ENCODE measurements at places on chromosomes 4 and X.

GRCh38 chrX:97482666-97483300, 599.1 kb downstream of the RPA4 start:
- no peak for DNase-seq

GRCh38 chr4:68599150-68599549, 23.0 kb upstream of the UGT2B17 start:
- no peak for DNase-seq

GRCh38 chrX:4930426-4930825, 1217.0 kb upstream of the PRKX start:
- DNase-seq = no peak

DNA sequence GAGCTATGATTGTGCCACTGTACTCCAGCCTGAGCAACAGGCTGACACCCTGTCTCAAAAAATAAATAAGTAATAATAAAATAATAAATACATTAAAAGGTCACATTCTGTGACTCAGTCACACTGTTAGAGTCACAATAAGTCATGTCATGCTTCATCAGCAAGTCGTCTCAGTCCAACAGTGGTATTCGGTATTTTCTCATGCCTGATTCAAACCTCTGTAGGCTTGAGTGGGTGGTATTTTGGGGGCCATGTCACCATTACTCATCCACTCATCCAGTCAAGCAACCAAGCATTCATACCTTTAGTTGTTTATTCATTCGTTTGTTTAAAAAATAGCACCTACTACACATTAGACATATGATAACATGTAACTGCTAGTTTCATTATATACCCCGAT, 46.9 kb downstream of the SUPT20HL2 start:
- no peak for DNase-seq

GRCh38 chr4:66178906-66179305, 508.6 kb upstream of the EPHA5 start:
- no peak for DNase-seq

DNA sequence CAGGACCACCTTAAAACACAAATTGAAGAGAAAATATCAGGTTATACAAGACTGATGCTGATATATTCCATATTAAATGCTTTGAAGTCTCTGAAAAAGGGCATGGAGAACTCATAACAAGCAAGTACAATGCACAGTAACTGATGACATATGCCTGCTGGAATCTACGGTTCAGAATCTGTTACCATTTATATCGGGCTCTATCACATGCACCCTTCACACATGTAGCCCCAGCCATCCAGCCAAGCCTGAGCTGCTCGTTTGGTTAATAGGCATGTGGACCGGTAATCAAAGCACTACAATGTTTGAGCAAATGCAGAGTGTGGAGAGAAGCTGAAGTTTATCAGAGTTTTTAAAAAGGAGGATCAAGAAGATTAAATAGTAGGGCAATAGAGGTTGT, 11.8 kb downstream of the COMMD8 start:
- no peak for DNase-seq

GRCh38 chr4:118279328-118279727, 73.5 kb downstream of the PRSS12 start:
- DNase-seq = no peak

DNA sequence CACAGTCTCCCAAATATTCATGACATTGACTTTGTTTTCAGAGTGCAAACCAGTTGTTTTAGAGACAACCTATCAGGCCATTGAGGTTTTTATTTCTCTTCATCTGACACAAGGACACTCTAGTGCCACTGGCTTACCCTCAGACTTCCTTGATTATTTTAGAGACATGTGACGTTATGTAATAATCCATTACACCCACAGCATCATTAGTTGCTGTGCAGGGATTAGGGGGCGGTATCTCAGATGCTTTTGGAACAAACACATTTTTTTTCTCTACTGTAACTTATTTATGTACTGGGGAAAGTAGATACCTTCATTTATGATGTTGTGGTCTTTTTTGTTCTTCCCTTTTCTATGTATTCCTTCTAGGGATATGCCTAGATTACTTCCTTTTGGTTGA, 2293.1 kb downstream of the PCDH7 start:
- no peak for DNase-seq

DNA sequence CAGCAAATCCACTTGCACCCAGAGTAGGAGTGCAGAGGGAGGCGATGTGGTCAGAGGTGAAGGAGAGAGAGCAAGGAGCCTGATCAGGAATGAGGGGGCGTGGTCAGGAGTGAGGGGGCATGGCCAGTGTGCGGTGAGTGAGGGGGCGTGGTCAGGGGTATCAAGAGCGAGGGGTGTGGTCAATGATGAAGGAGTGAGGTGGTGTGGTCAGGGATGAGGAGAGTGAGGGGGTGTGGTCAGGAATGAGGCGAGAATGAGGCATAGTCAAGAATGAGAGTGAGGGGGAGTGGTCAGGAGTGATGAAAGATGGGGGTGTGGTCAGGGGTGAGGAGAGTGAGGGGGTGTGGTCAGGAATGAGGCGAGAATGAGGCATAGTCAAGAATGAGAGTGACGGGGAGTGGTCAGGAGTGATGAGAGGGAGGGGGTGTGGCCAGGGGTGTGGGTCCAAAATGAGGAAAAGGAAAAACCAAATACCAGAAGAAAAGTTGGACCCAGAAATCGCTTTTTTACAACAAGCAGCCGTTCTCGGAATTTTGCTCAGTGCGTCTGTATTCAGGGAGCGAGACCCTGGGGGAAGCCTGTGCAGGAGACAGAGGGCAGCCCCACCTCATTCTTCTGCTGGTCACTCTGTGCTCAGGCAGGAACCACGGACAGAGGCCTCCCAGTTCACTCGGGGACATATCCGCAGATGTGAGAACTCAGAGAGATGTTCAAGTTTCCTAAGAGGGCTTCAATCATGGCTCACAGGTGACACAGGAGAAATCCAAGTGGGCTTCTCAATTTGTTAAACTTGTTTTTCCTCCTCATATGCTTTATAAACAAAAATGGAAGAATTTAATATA, 47.5 kb downstream of the MAGEA1 start:
- no peak for DNase-seq

GRCh38 chrX:47226071-47226470, 6.7 kb upstream of the USP11 start:
- no peak for DNase-seq

GRCh38 chr4:151541389-151542071, 132.6 kb downstream of the FHIP1A start:
- DNase-seq = no peak

- no peak for DNase-seq
These were observed 130.6 kb upstream of the ATP6AP2 start for GRCh38 chrX:40449956-40450706.

DNA sequence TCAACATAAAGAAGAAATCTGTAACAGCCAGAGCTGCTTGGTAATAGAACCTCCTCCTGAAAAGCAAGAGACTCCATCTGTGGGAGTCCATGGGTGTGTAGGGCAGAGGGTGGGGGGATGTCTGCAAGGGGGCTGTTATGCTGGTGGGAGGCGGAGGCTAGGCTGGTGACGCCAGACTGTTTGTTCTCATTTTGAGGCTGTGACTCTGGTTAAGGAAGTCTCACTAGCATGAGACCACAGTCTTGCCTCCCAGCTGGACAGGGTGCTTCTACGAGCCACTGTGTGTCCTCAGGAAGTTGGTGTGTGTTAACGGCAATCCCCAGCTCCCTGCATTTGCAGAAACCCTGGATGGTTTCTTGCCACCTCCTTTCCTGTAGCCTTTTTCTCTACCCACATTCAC, 79.8 kb downstream of the NSUN7 start:
- DNase-seq = no peak

GRCh38 chr4:154854362-154854761, 73.3 kb downstream of the RBM46 start:
- DNase-seq = no peak

- no peak for DNase-seq
These were observed 66.2 kb downstream of the AGA start for GRCh38 chr4:177376024-177376423.

- no peak for DNase-seq
These were observed 46.2 kb downstream of the SMARCA5 start for GRCh38 chr4:143559757-143560147.

DNA sequence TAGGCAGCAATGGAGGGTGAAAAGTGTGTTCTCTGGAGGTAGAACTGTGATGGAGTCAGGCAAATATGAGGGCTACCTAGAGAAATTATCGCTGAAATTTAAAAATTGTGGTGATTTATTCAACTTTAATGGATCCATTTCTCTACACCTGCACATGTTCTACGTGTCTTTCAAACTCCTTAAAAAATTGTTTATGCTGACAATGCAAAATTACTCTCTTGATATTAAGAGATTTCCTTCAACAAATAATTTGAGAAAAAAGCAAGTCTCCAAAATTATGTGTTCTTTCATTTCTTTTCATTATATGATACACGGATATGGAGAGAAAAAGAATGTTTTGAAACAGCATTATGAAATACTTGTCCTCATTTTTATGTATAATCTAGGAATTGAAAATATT, 1151.4 kb upstream of the PABPC4L start:
- no peak for DNase-seq

GRCh38 chr4:107131295-107131694, 95.2 kb upstream of the DKK2 start:
- no peak for DNase-seq

DNA sequence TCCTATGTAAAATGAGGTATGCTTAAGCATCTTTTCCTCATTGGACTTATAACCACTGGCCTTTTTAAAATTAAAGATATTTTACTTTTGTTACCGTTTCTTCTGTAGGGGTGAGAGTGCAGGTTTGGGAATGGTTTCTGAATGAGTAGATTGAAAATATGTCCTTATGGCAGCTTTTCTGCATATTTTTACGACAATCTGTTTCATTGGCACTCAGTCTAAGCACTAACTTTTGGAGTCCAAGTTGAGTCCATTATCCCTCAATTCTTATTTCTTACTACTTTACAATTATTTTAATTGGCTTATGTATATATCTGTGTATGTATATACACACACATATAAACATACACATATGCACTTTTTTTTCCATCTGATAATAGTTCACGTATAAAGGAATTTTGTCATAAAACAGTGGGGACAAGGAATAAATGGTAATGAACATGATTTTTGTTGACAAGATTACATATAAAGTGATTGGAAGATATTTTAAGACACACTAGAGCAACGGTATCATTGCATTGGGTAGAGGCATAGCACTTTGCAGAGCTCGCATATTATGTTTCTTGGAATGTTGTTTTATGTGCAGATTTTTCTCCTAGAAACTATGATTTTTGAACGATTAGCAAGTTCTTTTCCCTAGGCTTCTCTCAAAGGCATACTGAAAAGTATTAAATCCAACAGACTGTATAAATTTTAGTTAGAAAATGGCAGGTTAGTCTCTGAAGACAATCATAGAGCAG, 133.0 kb downstream of the FAT4 start:
- no peak for DNase-seq

- DNase-seq = no peak
These were observed 559.9 kb downstream of the RAB28 start for GRCh38 chr4:12924253-12924652.

DNA sequence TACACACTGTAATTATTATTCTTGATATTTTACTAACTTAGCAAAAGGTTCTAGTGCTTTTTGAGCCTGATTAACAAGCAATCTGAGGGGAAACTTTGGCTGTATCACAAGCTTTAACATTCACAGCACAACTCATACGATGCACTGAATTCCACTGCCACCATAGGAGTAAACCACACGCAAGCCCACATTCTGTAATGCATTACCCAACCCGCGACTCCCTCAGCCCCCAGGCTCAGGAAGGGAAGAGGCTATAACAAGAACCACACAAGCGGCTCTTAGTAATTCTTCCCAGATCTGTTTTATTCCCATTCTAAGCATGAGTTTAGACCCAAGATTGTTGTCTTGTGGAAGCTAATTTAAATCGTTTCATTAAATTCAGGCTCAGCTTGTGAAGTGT, 138.5 kb upstream of the TBL1X start:
- no peak for DNase-seq

GRCh38 chr4:7629501-7630254, 194.9 kb upstream of the PSAPL1 start:
- DNase-seq = no peak

GRCh38 chrX:23820235-23820782, 37.3 kb downstream of the SAT1 start:
- no peak for DNase-seq

DNA sequence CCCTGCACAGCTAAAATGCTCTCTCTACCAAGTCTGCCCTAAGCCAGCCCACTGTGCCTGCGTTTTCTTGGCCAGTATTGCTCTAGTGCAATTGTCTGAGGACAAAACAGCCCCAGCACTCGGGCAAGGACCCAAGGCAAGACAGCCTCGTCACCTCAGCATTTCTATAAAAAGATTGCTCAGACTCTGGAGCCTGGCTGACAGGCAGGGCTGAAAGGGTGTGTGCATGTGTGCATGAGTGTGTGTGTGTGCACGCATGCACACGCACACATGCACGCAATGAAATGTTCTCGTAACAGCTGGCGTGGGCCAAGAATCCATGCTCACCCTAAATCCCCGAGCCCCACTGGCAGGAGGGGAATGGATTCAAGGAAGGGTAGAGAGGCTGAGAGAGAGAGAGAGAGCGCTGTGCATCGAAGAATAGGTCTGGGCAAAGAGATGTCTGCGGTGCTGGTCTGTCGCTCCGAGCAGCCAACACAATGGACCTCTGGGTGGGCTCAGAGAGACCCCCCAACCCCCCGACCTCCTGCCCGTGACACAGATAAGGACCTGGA, 579.2 kb downstream of the BCOR start:
- DNase-seq = no peak

DNA sequence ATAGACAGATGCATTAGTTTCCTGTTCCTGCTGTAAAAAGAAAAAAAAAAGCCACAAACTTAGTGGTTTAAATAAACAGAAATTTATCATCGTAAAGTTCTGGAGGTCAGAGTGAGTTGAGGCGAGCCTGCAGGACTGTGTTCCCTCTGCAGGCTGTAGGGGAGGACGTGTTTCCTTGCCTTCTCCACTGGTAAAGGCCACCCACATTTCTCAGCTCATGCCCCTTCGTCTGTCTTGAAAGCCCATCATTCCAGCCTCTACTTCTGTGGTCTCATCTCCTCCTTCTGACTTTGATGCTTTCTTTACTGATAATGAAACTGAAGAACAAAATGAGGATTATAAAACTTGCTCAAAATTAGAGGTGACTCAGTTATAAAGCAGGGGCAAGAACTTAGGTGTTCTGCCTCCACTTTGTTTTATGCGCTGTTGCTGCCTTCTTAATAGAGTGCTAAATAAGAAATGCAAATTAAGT, 143.0 kb downstream of the STIM2 start:
- DNase-seq = no peak

Measured in activated CD4-positive, CD25-positive, alpha-beta regulatory T cell treated with anti-CD3 and anti-CD28 coated beads, Interleukin-2, amount 50 U/mL, for 72 hours (primary cell).